ENCODE measurements at places on chromosomes 2 and 18.

- DNase-seq, result no peak
Measured at GRCh38 chr2:17879137-17879912, 858 bp downstream of the KCNS3 start.

DNA sequence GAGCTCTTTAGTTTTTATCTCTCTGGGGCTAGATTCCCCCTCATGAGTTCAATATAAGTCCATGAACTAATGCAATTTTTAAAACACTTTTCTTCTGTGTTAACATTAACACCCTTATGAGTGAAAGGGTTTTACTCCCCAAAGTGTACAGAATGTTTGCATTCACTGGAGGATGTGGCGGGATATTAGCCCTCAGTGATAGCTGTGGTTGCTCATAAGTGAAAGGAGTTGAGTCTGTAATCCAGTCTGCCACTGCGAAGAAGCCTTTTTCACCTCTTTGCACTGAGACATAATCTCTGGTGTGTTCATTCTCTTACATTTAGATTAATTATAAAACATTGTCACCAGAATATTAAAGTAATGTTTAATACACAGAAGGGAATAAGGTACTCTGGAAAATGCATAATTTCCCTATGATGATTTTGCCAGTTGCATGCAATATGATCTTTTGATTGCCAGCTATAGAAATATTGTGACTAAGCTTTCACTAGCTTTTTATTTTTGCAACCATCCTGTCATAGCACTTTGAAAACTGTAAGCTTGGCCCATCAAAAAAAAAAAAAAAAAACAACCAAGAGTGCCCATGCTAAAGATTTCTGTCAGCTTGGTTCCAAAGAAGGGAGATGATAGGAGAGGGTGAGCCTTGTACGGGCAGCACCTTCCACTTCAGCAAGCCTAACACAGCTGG lies 113.2 kb downstream of the BCL11A start:
- no peak for DNase-seq

- no peak for DNase-seq
Measured at GRCh38 chr2:175383286-175383685, 201.8 kb upstream of the ATP5MC3 start.

DNA sequence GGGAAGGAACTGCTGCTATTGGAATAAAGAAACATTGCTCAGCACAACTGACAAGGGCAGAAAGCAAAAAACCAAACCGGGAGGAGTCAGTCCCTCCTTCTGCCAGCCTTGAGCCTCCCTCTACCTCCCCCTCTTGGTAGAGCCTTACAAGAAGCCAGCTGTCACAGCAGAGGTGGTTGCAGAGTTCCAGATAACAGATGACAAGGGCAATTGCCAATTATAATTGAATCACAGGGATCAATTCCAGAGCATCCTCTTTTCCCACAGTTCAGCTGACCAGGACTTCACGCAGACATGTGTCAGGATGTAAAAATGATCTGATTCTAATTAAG lies 548.2 kb upstream of the LRRTM1 start:
- DNase-seq, result no peak

DNA sequence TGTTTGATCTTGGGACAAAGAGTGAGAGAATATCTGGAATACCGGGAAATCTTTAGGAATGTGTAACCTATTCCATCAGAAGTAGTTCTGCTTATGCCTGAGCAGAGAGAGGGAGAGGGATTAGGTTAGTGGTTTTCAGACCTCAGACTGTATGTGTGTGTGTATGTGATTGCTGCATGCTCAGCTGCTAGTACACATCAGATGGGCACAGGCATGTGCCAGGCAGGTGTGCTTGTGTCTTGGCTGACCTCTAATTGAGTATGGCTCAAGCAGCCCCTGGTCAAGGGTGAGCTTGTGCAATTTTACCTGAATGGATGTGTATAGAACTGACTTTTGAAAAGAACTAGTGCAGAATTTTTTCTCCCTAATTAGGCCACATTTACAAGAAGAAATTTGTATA lies 91.2 kb downstream of the INSIG2 start:
- no peak for DNase-seq

DNA sequence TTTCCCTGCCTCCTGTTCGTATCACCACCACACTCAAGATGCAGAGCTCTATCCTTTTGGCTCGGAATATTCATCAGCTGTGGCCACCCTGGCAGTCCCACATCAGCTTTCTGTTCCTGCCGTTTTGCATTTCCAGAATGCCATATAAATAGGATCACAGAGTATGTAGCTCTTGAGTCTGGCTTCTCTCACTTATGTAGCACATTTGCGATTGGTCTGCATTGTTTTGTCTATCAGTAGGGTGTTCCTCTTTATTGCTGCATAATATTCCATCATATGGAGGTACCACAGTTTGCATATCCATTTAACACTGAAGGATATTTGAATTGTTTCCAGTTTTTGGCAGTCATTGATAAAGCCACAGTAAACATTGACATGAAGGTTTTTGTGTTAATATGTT lies 104.6 kb downstream of the SH3RF3 start:
- DNase-seq, result no peak

DNA sequence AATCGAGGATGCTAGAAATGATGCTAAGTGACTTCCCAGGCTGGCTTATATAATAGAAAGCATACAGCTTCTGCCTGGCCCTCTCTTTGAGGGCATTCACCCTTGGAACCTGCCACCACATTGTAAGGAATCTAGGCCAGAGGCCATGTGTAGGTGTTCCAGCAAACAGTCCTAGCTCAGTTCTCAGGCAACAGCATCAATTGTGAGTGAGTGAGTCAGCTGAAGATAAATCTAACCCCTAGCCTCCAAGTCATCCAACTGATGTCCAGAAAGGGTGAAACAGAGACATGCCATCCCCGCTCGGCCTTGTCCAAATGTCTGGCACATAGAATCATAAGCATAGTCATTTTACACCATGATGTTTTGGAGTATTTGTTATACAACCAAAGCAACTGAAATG lies 324.3 kb upstream of the KLHL14 start:
- DNase-seq, result no peak

GRCh38 chr2:218259099-218259961 lies 1.5 kb upstream of the GPBAR1 start:
- DNase-seq, result no peak

DNA sequence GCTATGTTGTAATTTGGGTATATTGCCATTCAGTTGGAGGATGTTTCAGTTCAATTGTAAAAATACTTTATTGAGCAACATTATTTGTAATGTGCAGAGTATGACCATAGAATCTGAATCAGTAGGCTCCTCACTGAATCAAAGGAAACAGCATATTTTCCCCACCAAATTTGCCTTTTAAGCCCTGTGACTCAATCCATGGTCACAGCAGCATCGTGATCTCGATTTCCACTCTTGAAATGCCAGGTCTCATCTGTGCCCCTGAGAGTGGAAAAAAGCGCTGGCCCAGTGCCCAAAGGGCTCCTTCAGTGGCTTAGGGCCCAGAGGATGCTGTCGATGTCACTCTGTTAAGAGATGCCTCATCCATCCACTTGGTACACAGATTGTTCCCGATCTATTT lies 57.5 kb downstream of the FHOD3 start:
- no peak for DNase-seq

GRCh38 chr2:98378196-98378595 lies 31.9 kb downstream of the CNGA3 start:
- DNase-seq, result no peak

DNA sequence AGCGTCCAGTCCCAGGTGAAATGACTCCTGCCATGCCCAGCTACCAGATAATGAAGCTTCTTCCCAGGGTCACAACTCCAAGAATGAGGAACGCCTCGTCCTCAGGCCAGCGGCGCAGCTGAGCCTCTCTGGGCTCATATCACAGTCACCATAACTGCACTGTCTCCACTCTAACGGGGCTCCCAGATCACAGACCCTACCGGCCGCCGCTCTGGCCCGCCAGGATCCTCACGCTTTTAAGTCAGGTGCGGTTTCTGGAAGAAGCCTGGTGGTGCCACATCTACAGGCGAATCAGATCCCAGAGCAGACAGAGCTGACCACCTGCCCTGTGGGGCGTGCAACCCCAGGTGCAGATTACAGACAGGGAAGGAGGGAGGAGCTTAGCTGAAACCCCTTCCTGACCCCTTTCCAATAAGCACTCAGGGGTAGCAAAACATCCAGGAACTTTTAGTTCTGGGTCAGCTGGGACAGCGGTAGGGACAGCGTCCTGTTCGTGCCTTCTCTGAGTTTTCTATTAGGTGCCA lies 3.7 kb upstream of the ACKR3 start:
- DNase-seq, result no peak

DNA sequence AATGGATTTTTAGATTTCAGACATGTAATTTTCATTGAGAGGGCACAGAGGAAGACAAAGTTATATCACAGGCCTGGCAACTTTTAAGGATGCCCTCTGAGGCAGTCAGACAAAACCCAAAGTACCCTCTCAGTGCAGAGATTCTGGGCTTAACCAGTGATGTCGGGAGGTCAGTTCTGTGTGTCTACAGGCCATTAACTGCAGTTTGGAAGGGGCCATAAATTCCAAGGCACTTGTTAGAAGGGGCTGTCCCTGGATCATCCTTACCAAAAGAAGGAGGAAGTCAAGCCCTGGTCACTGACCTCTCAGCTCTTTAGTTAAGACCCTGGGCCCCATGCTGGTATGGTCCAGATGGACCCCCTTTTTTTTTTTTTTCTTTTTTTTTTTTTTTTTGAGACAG lies 60.7 kb downstream of the LRRFIP1 start:
- DNase-seq, result no peak

DNA sequence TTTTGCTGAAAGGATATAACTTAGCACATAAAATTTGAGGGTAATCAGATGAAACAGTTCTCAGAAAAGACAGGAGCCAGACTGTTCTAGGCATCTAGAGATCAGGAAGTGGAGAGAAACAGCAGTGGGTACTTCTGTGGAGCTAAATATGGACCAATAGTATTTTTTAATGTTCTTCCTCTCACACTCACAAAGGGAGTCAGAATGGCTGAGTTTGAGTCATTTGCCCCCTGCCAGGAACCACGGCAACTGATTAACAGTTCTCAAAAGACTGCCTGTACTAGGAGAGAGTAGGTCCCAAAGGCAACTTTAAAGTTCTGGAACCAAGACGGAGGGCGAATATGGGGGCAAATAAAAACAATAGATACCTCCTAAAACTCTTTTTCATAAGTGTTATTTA lies 107.5 kb downstream of the GULP1 start:
- DNase-seq, result no peak

GRCh38 chr2:230849633-230850357 lies 14.9 kb upstream of the ITM2C start:
- no peak for DNase-seq

- DNase-seq, result no peak
Measured at GRCh38 chr2:160338901-160339685, 139.0 kb upstream of the ITGB6 start.

GRCh38 chr2:239943571-239943970 lies 81.6 kb downstream of the NDUFA10 start:
- no peak for DNase-seq

GRCh38 chr18:2256577-2256976 lies 314.7 kb downstream of the METTL4 start:
- no peak for DNase-seq

DNA sequence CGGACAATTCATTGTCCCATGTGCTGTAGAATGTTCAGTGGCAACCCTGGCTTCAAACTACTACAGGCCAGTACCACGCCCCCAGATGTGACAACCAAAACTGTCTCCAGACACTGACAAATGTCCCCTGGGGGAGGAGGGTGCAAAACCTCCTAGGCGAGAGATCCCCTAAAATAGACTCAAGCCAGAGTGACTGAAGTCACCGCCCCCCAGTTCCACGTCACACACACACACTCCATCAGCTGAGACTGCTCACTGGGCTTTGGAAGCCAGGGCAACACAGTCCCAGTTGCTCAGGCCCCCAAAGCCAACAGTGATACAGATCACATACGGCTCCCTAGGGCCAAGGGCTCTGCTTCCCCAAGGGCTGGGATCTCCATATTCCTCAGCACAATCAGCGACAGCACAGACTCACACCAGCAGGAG lies 19.1 kb downstream of the HDAC4 start:
- no peak for DNase-seq

GRCh38 chr2:168622559-168622958 lies 166.5 kb downstream of the CERS6 start:
- DNase-seq, result no peak

DNA sequence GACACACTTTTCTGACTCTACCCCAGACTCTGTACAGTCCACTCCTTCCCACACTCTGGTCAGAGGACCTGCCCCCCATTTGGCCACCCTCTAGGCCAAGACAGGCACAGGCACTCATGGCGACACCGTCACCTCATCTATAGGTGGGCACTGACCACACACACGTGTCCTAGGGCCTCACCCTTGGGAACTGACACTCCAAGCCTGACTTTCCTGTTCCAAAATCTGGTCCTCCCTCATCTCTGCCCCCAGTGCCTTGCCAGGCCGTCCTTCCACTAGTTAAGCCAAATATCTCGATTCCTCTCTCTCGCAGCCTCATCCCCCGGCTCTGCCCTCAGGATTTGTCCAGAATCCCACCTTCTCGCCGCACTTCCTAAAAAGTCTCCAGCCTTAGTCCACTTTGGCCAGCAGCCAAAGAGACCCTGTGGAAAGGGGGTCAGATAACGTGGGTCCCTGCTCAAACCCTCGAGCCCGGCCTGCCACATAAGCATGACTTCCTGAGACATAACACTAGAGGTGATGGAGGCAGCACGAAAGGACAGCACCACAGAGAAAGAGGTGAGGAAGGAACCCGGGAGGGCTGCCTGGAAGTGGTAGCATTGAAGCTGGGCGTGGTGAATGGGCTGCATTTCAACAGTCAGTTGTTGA lies 105.8 kb upstream of the OTOS start:
- DNase-seq, result no peak

DNA sequence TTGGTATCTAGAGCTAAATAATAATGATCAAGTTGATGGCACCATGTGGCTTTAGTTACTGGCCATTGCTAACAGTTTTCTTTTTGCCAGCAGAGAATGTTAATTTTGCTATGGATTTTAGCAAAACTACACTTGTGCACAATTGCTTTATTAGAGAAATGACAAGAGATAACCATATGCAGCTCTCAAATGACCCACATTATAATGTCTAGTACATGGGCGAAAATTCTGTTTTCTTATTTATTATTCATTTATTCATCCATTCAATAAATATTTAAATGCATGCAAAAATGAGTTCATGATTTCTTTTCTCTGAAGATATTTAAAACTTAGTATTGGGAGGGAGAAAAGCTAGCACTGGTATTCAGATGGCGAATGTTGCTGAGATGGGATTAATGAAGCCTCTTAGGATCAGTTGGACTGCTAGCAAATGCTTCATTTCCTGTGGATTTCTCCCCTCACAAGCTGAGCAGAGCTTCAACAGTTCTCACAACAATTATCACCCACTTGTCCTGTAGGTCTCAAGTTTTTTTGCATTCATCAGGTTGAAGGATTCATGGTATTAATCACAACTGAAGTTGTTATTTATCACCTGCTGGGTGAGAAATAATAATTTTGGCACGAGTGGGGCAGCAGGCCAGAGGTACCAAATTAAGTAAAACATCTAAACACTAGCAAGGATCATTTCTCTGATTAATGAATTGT lies 95.2 kb downstream of the MTX2 start:
- DNase-seq, result no peak

DNA sequence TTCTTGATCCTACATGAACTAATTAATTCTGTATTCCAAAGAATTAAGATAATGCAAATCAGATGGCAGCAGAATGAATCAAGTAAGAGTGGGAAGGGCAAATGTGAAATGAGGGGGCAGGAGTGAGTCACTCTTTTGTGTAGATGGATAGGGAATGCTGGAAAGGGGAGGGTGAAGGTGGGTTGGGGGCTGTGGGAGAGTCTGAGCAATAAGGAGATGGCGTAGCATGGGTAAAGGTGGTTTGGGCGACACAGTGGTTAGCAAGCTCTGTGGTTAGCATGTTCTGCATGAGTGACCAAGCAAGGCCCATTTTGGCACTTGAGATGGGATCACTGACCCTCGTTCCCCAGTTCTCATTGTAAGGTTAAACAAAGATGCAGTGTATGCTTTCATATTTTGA lies 20.4 kb downstream of the GPD2 start:
- DNase-seq, result no peak
